Activated naive CD4-positive, alpha-beta T cell treated with Interleukin-2 at 50 U/mL for 16 hours (primary cell): ENCODE measurements at places on chromosomes 2 and 18.

GRCh38 chr2:49719241-49719640, 564.9 kb upstream of the FSHR start:
- no peak for DNase-seq

DNA sequence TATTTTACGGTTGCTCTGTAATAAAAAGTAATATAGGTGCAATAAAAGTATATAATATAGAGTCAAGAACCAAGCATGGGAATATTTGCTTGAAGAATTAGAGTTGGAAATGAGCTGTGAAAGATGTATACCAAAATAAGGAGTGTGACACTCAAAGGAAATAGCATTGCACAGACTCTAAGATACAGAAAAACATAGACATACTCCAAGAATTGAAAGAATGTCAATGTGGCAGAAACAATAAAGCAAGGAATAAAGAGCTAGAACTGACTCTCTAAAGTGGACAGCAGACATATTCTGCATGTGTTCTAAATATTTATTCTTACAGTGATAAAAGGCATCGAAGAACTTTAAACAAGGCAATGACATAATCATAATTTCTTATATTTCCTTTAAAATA, 561.1 kb upstream of the SETBP1 start:
- no peak for DNase-seq

GRCh38 chr18:55477860-55478581, 110.0 kb downstream of the TCF4 start:
- no peak for DNase-seq

DNA sequence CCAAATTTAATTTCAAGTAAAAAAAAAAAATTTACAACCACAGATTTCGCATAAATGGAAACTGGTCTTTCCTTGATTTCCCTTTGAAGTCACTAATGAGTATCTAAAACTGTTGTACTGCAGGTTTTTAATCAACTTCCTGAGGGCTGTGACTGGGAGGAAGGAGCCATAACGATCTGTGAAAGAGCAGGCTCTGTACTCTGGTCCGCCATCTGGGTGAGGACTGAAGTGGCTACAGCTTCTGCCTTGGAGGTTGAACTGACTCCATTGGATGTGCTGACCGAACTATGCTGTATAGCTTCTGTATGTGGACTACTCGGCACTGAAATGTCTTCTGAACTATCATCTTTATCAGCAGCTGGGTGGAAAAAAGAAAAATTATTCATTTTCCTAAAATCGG, 69.3 kb upstream of the CHN1 start:
- DNase-seq, result no peak
